Activated CD8-positive, alpha-beta memory T cell treated with anti-CD3 and anti-CD28 coated beads for 48 hours (primary cell): ENCODE measurements at places on chromosomes 6 and 20.

DNA sequence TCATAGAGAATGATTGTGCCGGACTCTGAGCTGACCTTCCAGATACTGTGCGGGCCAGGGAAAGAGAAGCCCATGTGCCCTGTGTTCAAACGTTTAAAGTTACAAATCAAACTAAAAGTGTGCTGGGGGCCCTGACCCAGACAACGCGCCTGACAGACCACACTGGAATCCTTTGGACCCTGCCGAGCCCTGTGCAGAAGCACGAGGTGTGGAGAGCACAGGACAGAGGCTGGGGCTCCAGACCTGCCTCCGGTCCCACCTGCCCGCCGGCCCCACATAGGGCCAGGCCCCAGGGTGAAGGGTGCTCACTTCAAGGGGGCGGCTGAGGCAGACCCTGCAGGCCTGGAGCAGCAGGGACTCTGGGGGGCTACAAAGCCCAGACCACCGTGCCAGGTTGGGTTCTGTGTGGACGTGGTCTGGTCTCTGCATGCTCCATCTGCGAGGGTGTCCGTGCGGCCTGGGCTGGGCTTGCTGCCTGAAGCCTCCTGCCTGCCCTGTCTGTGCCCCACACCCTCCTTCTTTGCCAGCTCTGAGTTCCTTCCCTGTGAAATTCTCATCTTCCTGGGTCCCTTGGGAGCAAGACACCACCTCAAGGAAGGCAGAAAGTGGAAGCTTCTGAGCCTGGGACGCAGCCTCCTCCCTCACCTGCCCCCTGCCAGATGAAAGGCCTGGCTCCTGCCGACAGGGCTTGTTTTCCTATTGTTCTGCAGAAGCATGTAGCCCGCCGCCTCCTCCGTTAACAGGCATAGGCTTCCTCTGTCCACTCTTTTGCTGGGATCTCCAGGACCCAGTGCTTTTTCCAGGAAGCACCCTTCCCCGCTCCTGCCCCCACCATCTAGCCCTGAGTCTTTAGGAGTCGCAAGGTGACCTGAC lies 186.2 kb downstream of the ERMARD start:
- no peak for DNase-seq

DNA sequence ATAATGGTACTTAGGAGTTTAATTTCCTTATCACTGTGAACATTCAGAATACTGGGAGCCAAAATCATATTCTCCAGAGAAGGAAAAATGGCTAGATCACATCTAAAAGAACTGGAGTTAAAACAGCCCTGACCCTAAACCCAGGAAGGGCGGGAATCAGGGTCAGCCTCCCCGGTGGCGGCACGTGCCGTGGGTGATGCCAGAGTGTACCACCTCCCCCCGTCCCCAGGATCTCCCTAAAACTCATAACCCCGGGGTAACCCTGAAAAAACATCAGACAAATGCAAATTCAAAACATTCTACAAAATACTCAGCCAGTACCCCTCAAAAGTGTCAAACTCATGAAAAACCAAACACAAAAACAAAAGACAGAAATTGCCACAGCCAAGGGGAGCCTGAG lies 148.3 kb downstream of the DLL1 start:
- DNase-seq, result no peak

DNA sequence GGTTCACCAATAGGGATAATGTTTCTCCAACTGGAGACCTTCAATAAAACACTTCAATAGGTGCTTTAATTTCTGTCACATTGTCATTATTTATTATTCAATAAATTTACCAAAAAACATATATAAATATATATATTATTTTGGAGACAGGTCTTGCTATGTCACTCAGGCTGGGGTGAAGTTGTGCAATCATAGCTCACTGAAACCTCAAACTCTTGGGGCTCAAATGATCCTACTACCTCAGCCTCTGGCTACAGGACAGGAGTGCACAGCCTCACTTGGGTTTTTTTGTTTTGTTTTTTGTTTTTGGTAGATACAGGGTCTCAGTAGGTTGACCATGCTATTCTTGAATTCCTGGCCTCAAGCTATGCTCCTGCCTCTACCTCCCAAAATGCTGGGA lies 9.9 kb downstream of the SMLR1 start:
- DNase-seq, result no peak

GRCh38 chr6:34459899-34460593 lies 5.8 kb upstream of the PACSIN1 start:
- no peak for DNase-seq

GRCh38 chr6:46704562-46704961 lies 16.9 kb downstream of the TDRD6 start:
- no peak for DNase-seq

GRCh38 chr20:20358801-20359200 lies 9.1 kb upstream of the INSM1 start:
- DNase-seq, result no peak

DNA sequence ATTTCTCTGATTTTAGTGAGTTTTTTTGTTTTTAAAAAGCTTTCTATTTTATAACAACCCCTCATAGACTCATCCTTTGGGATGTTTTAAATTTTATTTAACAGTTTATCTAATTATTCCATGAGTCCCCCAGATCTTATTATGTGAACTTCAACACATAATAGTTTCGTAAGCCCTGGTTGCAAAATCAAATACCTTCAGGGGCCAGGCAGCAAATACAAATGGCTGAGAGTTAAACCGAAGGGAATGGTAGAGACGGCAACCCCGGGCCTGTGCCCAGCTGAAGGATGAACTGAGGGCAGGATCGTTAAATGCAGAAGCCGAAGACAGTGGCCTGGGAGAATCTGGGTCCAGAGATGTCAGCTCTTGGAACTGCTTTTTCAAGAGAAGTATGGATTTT lies 88.4 kb downstream of the RTN4IP1 start:
- DNase-seq, result no peak

- DNase-seq, result no peak
Observed at GRCh38 chr6:154245506-154245905, 111.1 kb downstream of the IPCEF1 start.

GRCh38 chr20:50321797-50322480 lies 131.3 kb downstream of the CEBPB start:
- DNase-seq, result no peak
